ENCODE measurements at places on chromosomes 16 and 17.

DNA sequence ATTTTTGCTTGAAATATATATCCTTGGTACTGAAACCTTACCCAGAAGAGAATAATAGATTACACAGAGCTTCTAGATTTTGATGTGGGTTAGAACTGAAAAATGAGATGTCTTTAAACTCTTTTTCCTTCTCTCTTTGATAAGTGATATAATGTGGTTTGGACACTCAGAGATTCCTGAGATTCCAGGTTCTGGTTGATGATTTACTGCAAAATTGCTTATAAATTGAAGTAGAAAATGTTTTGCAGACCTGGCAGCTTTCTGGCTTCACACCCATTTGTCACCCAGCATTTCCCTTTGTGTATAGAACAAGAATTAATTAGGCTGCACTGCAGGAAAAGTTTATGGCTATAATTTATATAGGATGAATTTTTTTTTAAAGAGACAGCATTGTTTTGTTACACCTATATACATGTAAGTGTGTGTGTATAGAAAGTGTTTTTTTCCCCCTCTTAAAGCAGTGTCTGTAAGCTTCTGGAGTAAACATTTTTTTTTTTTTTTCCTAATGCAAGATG lies 23.5 kb downstream of the AATF start:
- no peak for DNase-seq

DNA sequence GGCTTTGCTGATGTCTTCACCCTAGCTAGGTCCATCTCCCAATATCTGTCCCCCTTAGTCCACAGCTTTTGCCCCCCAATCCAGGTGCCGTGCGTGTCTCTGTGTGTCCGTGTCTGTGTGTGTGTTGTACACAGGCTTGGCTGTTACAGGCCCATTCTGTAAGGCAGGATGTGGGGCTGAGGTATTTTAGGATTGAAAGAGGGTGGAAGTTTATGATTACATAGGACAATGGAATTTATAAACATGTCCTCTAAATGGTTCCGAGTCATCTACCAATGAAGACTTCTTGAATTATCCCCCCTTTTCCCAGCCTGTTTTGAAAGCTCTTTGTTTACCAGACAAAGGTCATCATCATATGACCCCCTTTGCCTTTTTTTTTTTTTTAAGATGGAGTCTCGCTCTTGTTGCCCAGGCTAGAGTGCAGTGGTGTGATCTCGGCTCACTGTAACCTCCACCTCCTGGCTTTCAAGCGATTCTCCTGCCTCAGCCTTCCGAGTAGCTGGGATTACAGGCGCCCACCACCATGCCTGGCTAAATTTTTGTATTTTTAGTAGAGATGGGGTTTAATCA lies 21.9 kb downstream of the ACE start:
- DNase-seq = no peak

DNA sequence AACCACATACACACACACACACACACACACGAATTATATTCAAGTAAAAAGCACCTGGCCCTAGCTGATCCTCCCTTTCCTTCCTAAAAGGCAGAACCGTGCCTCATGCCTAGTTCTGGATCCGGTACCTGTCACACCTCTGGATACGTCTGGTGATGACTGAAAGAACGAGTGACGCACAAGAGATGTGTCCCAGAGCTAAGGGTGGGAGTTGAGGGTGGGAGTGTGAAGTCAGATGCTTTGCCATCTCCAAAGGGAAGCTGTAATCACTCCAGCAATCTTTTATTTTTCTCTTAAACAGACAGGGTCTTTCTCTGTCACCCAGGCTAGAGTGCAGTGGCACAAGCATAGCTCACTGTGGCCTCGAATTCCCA lies 26.5 kb upstream of the GSG1L start:
- DNase-seq = no peak

- no peak for DNase-seq
Observed at GRCh38 chr16:86914876-86915717, 336.7 kb downstream of the FOXL1 start.

- DNase-seq = no peak
Observed at GRCh38 chr17:81187120-81187519, 21.1 kb upstream of the AATK start.

- DNase-seq = peak; percentile 59
Observed at GRCh38 chr17:80970044-80970761, 21.4 kb upstream of the CHMP6 start.

DNA sequence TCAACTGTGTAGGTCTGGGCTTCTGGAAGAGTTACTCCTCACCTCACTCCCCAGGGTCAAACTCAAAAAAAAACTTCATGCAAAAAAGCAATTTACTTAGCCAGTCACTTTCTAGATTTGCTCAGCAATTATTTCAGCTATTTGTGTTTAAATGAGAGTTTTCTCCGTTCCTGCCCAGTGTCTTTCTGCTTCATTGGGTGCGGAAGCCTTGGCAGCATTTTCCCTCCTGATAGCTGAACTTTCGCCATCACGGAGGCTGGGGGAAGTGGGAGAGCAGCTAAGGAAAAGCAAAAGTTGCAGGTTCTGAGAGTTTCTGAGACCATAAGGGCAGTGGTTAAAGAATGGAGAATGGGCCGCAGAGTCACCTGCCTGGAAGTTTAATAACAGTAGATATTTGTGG lies 287.1 kb upstream of the DYNLRB2 start:
- no peak for DNase-seq

DNA sequence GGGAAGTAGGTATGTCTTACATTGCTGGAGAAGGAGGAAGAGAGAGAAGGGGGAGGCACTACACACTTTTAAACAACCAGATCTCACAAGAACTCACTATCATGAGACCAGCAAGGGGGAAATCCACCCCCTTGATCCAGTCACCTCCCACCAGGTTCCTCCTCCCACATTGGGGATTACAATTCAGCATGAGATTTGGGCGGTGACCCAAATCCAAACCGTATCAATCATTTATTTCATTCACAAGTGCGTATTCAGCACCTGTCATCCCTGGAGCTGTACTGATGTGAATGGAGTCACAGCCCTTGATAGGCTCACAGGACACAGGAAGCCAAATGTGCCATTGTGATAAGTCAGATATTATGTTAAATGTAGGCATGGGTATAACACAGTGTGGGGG lies 228.3 kb upstream of the HSBP1 start:
- DNase-seq = no peak

GRCh38 chr16:11994143-11995119 lies 17.9 kb downstream of the SNX29 start:
- no peak for DNase-seq

DNA sequence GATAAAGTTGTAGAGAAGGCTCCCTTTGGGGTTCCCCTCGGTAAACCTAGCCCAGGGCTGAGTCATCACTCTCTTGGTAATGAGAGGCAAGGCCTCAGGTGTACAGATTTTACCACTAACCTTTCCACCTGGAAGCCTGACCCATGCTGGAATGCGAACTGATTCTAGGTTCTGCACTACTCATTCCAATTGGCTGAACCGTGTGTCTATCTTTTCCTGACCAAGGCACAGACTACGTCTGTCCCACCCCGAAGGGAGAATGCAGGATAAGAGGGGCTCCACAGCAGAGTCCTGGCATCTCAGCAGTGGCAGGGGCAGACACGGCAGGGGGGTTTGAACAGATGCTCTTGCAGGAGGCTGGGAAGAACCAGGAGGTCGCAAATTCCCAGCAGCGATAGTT lies 65.4 kb upstream of the B4GALNT2 start:
- no peak for DNase-seq

DNA sequence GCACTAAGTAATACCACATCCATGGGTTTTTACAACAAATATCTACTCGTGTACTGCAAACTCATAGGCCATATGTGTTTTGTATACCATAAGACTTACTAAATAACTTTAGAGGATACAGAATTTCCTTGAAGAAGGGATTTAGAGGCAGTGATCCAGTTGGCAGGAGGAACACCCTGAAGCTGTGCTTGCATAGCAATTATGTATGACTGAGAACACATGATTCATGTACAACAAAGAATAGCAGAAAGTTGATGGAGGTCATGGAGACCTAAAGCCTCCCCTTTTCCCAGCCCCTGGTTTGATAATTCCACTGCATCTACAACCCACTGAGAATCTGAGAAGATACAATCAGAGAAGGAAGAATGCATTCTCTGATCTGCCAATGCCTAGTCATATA lies 83.8 kb upstream of the PMFBP1 start:
- no peak for DNase-seq

DNA sequence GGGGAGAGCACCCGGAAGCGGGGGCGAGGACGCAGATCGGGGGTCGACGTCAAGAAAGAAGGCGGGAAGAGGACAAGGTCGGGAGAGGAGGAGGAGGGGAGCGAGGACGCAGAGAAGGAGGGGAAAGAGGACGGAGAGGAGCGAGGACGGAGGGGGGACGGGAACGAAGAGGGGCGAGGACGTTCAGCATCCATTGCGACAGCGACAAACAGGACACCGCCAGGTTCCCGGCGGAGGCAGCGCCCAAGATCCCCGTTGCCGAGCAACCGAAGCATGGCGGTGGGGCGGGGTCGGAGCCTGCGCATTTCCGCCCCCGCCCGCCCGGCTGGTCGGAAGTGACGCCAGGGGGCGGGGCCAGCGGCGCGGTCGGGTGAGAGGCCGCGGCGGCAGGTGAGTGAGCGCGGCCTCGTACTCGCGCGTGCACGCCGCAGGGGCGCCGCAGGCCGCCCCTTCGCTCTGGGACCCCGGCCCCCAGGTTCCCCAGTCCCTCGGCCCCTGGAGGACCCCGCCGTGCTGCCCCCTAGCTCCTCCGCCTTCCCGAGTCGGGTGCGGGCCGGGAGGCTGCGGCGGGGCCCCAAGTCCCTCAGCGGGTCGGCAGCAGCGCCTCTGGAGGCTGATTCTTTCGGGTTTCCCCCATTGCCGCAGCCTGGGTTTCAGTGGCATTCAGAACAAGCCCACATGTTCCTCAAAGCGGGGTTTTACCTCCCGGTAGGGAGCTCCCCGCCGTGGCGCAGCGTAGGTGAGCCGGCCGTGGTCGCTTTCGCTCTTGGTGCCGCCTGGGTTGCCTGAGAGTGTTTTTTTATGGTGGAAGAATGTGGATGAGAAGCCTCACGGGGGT lies at the start of gene FAM234A:
TSS of gene FAM234A (plus strand) at position 354 of the 838 bp plus-strand sequence. CDS start 19,593 bp downstream, outside the sequence.
- DNase-seq = peak; percentile 96

- DNase-seq = no peak
Observed at GRCh38 chr16:51071326-51071725, 79.7 kb downstream of the SALL1 start.

GRCh38 chr17:56681561-56682266 lies 88.2 kb downstream of the NOG start:
- DNase-seq = peak; percentile 21

DNA sequence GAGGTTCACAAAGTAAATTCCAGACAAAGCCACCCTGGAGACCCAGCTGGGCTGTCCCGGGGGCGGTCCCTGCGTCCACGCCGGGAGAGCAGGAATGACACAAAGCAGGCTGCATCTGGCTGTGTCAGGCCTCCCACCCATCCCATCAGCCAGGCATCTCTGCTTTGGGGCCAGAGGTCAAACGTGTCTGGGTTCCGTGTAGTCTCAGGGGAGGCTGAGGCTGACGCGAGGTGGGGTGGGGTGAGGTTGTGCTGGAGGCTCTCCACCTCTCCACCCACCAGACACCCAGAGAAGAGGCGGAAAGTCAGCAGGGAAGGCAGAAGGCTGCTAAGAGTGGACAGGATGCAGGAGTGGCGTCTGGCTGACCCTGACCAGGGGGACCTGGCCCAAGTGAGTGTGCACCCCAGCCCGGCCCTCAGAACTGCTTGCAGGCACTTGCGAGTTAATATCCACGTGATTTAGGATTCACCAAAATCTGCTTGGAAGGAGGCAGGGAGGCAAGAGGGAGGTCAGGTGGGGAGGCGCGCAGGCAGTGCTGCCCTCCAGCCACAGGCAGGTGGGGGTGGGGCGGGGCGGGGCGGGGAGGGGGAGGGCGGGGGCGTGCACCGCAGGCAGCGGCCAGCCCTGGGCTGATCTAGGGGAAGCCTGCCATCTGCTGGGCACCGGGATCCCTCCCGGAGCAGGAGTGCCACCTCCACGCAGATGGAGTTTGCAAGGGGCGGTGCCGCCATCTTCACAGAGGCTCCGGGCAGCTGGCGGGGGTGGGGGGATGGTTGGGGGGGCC lies 44.3 kb downstream of the TBC1D16 start:
- peak; percentile 79 for DNase-seq

DNA sequence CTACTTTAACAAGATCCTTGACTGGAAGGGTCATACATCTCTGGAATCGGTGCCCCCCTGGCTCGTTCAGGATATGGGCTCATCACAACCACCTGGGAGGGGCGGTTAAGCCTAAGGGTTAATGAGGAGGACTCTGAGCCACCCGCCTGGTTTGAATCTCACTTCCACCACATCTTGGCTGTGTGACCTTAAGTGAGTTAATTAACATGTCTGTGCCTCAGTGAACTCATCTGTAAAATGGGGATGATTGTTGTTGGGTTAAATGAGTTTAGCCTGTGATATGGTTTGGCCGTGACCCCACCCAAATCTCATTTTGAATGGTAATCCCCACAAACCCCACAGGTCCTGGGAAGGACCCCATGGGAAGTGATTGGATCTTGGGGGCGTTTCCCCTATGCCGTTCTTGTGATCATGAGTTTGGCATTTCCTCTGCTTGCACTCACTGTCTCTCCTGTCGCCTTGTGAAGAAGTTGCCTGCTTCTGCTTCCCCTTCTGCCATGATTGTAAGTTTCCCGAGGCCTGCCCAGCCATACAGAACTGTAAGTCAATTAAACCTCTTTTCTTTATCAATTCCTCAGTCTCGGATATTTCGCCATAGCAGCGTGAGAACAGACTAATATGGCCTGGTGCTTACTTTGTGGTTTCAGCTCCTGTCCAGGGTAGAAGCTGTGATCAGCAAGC lies 214.0 kb upstream of the CIBAR2 start:
- DNase-seq = no peak

- peak; percentile 44 for DNase-seq
Observed at GRCh38 chr17:74042744-74043486, 160.6 kb upstream of the RPL38 start.

- no peak for DNase-seq
Observed at GRCh38 chr17:73510981-73511718, 133.1 kb downstream of the SDK2 start.

DNA sequence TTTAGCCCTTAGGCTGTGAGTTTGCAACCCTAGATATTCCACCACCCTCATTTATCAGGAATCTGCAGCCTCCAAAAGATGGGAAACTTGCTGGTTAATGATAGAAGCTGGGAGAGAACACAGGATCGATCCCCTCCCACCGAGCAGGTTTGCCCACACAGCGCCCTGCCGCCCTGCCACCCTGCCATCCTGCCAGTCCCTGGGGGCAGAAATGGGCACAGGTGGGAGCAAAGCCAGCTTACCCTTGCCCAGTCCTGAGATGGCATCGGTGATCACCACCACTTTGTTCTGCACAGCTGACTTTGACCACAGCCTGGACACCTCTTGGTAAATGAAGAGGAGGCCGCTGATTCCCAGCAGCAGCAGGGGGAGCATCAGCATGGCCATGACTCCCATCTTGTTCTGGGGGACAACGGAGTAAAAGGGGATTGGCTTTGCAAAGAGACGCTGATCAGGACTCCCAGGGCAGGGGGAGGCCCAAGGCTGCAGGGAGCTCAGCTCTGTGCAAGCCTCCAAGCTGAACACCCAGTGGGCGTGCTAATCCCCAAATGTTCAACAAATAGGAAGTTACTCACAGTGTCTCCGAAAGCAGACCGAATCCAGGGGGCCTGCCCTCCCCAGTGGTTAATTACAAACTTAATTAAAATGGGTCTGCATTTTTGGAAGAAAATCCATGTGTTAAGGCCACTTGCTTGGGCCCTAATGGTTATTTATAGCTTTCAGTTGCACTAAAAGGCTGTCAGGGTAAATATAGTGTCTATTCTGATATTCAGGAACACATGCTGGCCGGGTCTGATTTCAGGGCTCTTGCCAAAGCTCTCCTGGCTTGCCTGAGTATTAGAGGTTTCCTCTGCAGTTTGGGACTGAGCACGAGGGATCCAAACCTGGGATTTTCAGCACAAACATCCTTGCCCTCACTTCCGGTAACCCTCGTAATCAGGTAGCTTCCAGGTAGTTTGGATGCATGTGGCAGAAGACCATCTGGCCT lies at the start of gene DHRS7C:
TSS of gene DHRS7C (minus strand) at position 704 of the 988 bp plus-strand sequence. CDS start at position 396, 308 bp downstream.
- DNase-seq = no peak

GRCh38 chr16:74298104-74298503 lies 1.5 kb downstream of the PSMD7 start:
- DNase-seq = no peak
